ENCODE measurements at places on chromosomes 12 and 14.

DNA sequence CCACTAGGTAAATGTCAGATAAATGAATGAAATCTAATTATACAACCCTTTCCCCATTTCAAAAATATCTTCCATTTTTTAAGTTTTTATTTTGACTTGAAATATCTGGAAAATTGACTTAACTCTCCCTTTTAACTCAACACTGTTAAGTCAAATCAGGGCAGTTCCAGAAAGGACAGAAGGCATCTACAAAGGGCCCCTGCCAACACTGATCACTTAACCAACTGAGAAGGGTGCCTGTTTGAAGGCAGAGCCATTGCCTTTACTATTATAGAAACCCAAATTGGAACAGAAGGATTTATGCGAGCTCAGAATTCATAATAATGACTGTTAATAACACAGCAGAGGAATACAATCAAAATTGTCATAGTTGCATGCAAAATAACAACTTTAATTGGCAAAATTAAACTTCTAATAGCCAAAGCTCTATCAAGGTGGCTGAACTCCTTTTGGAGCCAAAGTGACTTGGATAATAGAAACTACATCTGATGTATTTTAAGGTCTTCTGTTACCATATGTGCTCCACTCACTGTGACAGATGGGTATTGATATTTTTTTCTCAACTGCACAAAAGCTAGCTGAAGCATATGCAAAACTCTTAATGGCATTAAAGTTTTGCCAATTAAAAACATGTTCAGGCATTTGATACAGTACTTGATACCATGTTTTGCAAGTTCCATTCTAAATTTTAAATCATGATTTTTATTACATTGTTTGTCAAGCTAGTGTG is 383.8 kb downstream of the NOVA1 start:
- no peak for DNase-seq

DNA sequence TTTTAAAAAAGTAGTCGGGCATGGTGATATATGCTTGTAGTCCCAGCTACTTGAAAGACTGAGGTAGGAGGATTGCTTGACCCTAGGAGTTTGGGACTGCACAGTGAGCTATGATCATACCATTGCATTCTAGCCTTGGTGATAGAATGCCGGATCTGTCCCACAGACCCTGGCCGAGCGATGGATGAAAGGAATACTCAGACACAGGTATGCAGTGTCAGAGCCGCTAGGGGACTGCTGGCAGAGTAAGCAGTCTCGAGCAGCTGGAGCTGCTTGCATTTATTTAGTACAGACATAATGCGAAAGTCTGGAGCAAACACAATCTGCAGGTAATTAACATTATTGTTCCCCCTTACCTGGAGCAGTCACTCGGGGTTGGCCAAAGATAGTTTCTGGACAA is 18.6 kb downstream of the AICDA start:
- no peak for DNase-seq

- no peak for DNase-seq
Measured at GRCh38 chr12:27511031-27511722, 12.8 kb upstream of the PPFIBP1 start.

- DNase-seq, result no peak
Measured at GRCh38 chr12:49827401-49828099, 663 bp downstream of the NCKAP5L start.

DNA sequence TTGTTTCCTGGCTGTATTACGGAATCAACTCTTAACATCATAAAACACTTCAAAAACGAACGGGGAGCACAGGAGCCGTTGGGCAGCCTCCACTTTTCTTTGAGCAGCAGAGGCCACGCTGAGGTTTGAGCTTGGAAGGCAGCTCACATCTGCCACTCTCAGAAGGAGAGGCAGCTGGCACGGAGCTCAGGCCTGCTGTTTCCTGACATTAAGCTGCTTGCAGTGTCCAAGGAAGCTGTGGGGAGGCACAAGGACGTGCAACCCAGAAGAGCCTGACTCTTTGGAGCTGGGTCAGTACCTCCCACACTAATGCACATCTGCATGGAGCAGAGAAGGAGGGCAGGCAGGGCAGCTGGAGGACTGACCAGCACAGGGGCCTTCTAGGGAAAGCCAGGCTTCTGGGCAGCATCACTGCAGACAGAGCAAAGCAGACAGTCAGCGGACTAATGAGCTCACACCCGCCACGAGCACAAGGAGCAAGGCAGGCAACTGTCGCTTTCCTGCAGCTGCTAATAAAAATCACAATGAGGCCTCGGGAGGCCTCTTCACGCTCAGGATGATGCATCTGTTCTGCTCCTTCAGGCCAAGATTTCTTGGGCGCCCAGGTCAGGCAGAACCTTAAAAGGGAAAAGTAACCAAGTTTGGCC is 211.1 kb downstream of the GLT1D1 start:
- DNase-seq, result no peak

DNA sequence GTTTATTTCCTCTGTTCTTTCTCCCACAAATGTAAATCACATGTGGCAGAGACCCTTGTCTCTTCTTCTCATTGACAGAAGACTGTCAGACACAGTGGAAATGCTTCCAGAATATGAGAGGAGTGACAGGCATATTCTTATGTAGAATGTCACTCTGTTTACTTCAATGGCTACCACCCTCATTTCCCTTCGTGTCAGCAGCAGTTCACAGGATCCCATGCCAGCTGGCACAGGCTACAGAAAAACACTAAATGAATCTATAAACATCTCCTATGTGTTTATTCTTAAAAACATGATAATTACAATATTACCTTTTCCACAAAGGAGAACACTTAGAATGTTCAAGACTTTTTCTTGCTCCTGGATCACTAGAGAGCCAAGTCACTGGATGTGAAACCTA is 183.8 kb upstream of the CNTN1 start:
- no peak for DNase-seq

GRCh38 chr12:54587315-54587873 is 1.1 kb downstream of the PPP1R1A start:
- DNase-seq, result no peak

GRCh38 chr12:130982565-130983225 is 29.0 kb downstream of the ADGRD1 start:
- DNase-seq, result no peak

GRCh38 chr14:81031488-81031887 is 76.1 kb downstream of the TSHR start:
- no peak for DNase-seq

DNA sequence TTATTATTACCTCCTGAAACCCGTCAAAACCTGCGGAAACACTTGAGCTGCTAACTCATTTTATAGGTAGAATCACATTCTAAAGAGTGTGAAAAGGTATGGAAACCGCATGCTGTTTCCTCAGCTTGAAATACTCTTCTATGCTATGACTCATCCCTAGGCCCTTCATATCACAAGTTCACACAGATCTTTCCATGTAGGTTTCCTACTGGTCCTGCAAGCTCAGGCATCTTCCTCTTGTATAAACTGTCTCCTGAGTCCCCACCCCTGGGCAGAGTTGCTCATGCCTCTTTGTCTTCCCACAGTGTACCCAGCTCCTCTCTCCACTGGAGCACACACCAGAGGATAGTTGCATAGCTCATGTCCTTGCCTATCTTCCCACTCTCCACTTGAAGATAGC is 84.7 kb downstream of the CMAS start:
- DNase-seq, result no peak

DNA sequence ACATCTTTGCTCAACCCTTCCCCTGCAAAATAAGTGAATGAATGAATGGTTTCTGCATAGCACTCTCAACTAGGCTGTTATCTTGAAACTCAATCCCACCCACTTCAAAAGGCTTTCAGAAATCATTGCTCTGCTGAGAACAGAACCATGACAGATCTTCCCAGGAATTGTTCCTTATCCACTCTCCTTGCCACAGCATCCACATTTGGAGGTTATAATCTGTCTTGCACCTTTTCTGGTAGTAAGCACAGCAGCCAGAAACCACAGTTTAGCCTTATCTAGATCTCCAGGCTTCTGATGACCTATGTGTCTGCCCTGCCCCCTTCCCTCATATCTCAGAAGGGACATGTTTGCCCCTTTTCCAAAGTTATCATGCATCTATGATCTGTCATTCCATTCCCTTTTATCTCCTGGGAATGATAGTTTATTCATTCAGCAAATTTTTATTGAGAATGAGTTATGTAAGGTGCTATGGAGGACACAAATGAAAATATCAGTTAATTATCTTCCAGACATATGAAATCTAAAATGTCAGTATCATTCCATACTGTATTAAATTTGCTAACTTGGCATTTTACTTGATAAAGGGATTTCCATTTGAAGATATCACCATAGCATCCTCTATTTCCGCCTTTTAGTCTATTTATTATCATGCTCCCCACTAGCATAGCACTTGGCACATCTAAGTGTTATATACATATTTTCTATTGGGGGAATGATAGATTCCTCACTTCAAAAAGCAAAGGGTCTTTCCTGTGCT is 21.4 kb downstream of the LGR5 start:
- no peak for DNase-seq

GRCh38 chr12:124442772-124443445 is 124.5 kb downstream of the NCOR2 start:
- DNase-seq, result no peak

GRCh38 chr14:69713209-69713781 is 53.6 kb upstream of the SRSF5 start:
- DNase-seq, result no peak

GRCh38 chr12:131591136-131591535 is 119.8 kb upstream of the SFSWAP start:
- DNase-seq, result no peak

DNA sequence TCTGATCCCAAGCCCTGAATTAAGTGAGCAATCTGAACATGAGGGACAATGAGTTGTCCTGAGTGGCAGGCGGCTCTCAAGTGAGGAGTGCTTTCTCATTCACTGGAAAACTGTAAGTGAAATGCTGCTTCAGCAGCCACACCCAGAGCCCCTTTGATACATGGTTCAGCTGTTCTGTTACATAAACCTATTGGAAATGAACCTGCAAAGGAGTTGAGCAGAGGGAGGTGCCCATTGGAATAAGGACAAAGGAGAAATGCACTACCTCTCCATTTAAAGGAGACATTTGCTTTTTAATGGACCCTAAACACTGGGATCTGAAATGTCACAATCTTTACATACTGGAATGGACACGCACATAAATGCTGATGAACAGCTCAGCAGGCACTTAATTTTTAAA is 169.9 kb downstream of the CACNA1C start:
- no peak for DNase-seq

- DNase-seq, result no peak
Measured at GRCh38 chr12:105107171-105107493, 399 bp upstream of the WASHC4 start.

- DNase-seq, result no peak
Measured at GRCh38 chr14:44112774-44113460, 394.2 kb downstream of the FSCB start.

GRCh38 chr14:99758872-99759545 is 34.2 kb upstream of the EML1 start:
- no peak for DNase-seq

DNA sequence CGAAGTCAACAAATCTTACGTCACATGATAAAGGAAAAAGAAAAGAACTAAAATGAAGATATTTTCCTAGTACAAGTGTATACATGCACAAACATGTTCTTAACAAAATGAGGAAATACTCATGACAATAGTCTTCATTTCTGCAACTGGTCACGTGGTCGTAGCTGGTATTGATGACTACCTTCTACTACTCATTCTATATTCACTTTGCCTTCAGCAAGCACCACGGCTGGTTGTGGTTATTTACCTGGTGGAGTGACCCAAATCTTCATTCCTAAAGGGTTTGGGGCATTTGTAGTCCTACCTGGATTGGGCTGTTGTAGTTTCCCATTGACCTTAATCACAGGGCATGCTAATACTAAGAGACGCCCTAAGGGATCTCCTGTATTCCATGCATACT is 51.2 kb downstream of the FIGNL2 start:
- DNase-seq, result no peak

Data from cerebellar nuclear complex (tissue), 1 donor.